ENCODE measurements at places on chromosomes 7 and 10.

DNA sequence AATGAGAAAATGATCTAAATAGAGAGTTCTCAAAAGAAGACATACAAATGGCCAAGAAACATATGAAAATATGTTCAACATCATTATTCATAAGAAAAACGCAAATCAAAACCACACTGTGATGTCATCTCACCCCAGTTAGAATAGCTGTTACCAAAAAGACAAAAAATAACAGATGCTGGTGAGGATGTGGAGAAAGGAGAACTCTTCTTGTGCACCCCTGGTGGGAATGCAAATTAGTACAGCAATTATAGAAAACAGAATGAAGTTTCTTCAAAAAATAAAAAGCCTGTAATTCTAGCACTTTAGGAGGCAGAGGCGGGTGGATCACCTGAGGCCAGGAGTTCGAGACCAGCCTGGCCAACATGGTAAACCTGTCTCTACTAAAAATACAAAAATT, 199.3 kb downstream of the PARD3 start:
- H3K27ac ChIP-seq = no peak overlapping the region
- H3K4me1 ChIP-seq = peaks cover 6% of the 10 kb centered on the region
- no peak for DNase-seq
- H3K36me3 ChIP-seq = peaks cover 4% of the 10 kb centered on the region
- H3K27me3 ChIP-seq = no peaks in the 10 kb centered on the region

DNA sequence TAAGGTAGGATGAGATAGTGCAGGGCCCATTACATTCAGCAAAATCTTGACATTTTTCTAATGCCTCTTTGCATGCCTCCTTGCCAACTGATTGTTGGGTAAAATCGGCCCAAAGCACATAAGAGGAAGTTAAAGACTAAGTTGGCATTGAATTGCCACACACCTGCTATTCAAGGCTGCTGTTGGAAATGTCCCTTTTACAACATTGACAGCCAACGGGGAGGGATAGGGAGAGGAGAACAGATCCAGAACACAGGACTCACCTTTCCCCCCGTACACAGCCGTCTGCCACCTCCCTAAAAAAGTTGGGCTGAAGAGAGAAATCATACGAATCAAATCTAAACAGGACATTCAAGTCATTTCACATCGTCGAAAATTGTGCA, 695 bp downstream of the FAM237B start:
- H3K4me1 ChIP-seq = peaks cover 4% of the 10 kb centered on the region
- peak overlapping the region; percentile 59 for H3K4me3 ChIP-seq
- peaks cover 70% of the 10 kb centered on the region for H3K27me3 ChIP-seq
- DNase-seq = no peak
- H3K27ac ChIP-seq = no peak overlapping the region

GRCh38 chr10:78408671-78409472, 375.2 kb downstream of the RPS24 start:
- H3K36me3 ChIP-seq = no peaks in the 10 kb centered on the region
- peak overlapping the region; percentile 68 for H3K27ac ChIP-seq
- DNase-seq = no peak
- peaks cover 18% of the 10 kb centered on the region for H3K4me1 ChIP-seq
- peaks cover 22% of the 10 kb centered on the region for H3K27me3 ChIP-seq

DNA sequence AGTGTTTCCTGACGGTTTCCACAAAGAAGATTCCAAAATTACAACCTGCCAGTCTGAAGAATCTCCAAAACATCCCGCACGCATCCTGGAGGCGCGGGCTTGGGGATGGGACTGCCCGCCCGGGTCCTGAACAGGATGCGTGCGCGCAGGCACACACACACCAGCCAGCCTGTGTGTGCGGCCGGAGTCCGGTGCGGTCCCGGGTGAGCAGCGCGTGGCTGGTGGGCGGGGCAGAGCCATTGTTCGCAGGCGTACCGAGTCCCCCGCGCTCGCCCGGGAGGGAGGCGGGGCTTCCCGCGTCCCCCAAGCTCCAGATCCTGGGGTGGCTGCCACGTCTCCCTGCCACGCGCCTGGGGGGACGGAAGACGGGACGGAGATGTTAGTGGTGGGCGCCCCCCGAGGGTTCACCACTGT, 675 bp upstream of the SCD start:
- H3K27me3 ChIP-seq = no peaks in the 10 kb centered on the region
- peaks cover 17% of the 10 kb centered on the region for H3K36me3 ChIP-seq
- peak overlapping the region; percentile 95 for H3K4me3 ChIP-seq
- H3K4me1 ChIP-seq = peaks cover 50% of the 10 kb centered on the region

DNA sequence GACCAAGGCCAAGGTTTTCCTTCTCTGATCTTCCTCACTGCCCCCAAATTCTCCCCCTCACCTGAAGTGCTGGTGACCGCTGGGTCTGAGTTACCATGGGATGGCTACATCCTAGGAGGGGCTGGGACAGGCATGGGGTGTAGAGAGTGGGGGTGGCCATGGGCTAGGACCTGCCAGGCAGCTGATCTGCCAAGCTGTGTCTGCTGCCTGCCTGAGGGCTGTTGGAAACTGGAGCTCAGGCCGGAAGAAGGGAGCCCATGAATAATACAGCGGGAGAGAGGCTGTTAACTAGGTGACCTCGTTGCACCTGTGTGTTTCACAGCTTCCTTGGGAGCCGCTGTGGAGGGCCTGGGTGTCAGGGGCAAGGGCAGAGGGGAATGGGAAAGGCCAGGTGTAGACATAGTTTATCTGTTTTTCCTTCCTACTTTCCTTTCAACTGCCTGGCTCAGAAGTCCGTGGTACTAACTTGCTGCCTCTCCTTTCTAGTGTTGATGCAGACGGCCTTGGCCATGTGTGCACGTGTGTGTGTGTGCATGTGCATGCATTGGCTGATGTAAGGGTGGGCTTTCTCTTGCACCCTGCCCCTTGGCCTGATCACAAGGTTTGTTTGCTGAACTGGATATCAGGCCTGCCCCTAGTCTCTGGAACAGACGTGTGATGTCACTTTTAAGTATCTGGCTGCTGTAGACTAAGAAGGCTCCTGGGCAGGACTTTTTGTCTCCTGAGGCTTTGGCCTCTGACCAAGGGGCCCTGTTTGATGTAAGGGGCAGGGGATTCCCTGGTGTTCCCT, 11.9 kb downstream of the CDH23 start:
- H3K36me3 ChIP-seq = no peaks in the 10 kb centered on the region
- H3K27ac ChIP-seq = no peak overlapping the region
- H3K4me3 ChIP-seq = no peak overlapping the region
- no peaks in the 10 kb centered on the region for H3K4me1 ChIP-seq

GRCh38 chr7:44455155-44455554, 35.3 kb downstream of the NUDCD3 start:
- no peak overlapping the region for H3K27ac ChIP-seq
- no peak for DNase-seq
- H3K27me3 ChIP-seq = no peaks in the 10 kb centered on the region
- peaks cover 11% of the 10 kb centered on the region for H3K36me3 ChIP-seq

- H3K36me3 ChIP-seq = no peaks in the 10 kb centered on the region
- no peaks in the 10 kb centered on the region for H3K27me3 ChIP-seq
- H3K4me3 ChIP-seq = no peak overlapping the region
- DNase-seq = no peak
- H3K4me1 ChIP-seq = no peaks in the 10 kb centered on the region
Measured at GRCh38 chr10:115829521-115830205, 443.3 kb downstream of the GFRA1 start.

DNA sequence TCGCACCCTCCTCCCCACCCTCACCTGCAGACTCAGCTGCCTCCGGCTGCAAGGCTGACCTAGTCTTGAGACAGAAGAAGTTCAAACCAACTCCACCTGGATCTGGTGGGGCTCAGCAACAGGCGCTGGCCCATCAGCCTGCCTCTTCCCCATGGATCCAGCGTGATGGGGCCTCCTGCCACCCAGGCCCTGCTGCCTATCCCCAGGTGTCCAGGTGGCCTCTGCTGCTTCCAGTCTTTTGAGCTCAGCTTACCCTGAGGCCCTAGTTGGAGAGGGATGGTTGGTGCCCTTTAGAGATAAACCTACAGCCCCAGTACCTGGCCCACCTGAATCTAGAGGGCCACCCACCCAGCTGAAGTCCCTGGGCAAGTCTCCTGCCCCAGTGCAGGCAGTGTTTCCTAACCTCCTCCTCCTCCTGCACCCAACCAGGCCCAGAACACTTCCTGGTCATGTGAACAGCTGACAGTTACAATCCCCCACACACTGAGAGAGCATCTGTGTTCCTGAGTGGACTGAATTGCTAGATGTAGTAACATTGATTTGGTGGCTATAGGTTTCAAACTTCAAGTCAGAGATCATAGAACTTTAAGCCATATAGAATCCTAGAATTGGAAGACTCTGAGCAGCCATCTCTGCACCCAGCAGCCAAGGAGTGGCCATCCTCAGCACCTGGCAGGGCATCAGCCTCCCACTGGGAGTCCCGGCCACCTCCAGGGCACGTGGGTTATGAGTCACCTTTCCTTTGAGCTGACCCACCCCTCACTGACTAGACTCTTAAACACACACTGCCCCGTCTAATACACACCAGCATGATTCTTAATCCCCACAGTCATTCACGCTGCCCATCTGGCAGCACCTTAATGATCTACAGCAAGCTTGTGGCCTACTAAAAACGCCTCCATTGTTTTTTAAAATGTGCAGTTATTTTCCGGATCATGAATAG, 51.9 kb downstream of the ALOX5 start:
- no peaks in the 10 kb centered on the region for H3K36me3 ChIP-seq
- H3K4me3 ChIP-seq = no peak overlapping the region
- H3K27ac ChIP-seq = no peak overlapping the region
- peaks cover 7% of the 10 kb centered on the region for H3K27me3 ChIP-seq

- H3K27me3 ChIP-seq = no peaks in the 10 kb centered on the region
- no peak overlapping the region for H3K4me3 ChIP-seq
- no peak for DNase-seq
- peaks cover 46% of the 10 kb centered on the region for H3K4me1 ChIP-seq
Measured at GRCh38 chr7:80826520-80827238, 92.2 kb downstream of the SEMA3C start.

DNA sequence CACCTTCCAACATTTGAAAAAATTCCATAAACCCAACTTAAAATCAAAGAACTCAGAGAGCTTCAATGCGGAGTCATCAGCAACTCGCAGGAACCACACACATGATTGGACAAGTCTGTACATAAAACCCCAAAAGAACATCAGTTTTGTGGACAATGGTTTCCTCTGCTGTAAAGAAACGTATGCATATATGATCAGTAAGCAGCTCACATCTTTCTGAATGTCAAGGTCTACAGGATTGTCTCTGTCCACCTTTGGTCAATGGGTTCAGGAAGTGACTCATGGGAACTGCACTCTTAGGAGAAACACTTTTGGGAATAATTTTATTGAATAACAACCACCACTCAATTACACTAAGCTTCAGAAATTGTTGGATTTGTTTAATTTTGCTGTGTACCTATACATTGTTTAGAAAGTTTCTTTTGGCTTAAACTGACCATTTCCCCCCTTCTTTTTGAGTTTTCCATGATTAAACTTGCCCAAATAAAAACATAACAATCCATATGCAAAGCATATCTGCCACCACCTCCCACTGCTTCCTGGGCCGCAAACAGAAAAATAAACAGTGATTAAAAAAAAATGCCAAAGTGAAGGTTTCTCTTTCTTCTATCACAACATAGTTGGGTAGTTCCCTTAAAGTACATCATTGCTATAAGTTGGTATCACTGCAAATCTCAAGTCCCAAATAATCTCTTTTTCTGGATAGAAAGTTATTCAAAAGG, 27.3 kb upstream of the AFAP1L2 start:
- DNase-seq = no peak
- no peaks in the 10 kb centered on the region for H3K4me1 ChIP-seq
- no peak overlapping the region for H3K27ac ChIP-seq
- H3K27me3 ChIP-seq = no peaks in the 10 kb centered on the region
- H3K4me3 ChIP-seq = no peak overlapping the region
- H3K36me3 ChIP-seq = peaks cover 15% of the 10 kb centered on the region

GRCh38 chr7:50728184-50728583, 54.5 kb downstream of the GRB10 start:
- H3K27ac ChIP-seq = no peak overlapping the region
- peaks cover 14% of the 10 kb centered on the region for H3K36me3 ChIP-seq
- no peak for DNase-seq
- H3K4me3 ChIP-seq = no peak overlapping the region

DNA sequence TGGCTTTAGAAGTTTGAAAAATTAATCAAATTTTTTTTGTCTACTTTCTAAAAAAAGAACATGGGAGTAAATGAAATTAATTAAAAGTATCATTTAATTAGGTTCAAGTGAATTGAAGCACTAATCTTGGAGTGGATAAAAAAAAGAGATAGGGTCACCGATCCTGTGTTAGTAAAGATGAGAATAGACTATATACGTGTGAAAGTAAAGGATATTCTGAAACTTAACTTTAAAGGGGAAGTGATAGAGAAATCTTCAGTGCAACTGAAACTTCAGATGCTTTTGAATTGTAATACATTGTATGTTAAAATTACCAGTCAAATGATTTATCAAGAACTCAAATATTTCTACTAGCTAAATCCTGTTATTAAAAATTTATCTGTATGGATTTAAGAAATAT, 4.8 kb downstream of the NHLRC2 start:
- H3K27ac ChIP-seq = no peak overlapping the region
- DNase-seq = no peak
- no peaks in the 10 kb centered on the region for H3K27me3 ChIP-seq
- peaks cover 16% of the 10 kb centered on the region for H3K4me1 ChIP-seq

- H3K27ac ChIP-seq = no peak overlapping the region
- H3K4me3 ChIP-seq = no peak overlapping the region
- H3K36me3 ChIP-seq = no peaks in the 10 kb centered on the region
- peaks cover 4% of the 10 kb centered on the region for H3K4me1 ChIP-seq
- DNase-seq = no peak
- H3K27me3 ChIP-seq = no peaks in the 10 kb centered on the region
Measured at GRCh38 chr7:20019757-20020432, 197.3 kb downstream of the MACC1 start.

DNA sequence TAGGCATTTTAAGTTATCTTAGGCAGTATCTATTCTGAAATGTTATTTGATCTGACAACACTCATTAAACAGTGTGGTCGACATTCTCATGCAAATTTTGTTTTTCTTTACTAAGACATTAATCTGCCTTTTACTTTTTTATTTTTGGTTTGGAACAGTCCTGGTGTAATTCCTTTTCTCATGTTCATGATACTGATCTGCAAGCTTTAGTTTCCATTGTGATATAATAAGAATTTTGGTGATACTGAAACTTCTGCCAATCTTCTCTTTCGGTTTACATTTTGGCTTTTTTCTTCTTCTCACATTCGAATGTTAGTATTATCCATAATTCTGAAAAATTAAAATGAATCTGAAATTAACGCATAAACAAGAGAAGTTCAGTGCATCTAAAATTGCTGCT, 281.9 kb upstream of the MTPN start:
- DNase-seq = no peak
- H3K4me1 ChIP-seq = no peaks in the 10 kb centered on the region
- H3K27me3 ChIP-seq = no peaks in the 10 kb centered on the region
- peaks cover 1% of the 10 kb centered on the region for H3K36me3 ChIP-seq
- H3K27ac ChIP-seq = no peak overlapping the region

GRCh38 chr7:130650611-130651120, 17.9 kb downstream of the COPG2 start:
- no peaks in the 10 kb centered on the region for H3K27me3 ChIP-seq
- no peak overlapping the region for H3K27ac ChIP-seq
- H3K36me3 ChIP-seq = peaks cover 47% of the 10 kb centered on the region
- H3K4me1 ChIP-seq = no peaks in the 10 kb centered on the region
